PC-9 (cell line): ENCODE measurements at places on chromosomes 7 and 10. TPM values are rescaled to one million over a fixed set of nuclear protein-coding genes. Genes with fewer than 3 reads are reported as not detected.

- no peak within 1 kb of the TSS for H3K27ac ChIP-seq
- no peak for DNase-seq
- peak within 1 kb of the TSS; percentile 58 for H3K4me3 ChIP-seq
- H3K36me3 ChIP-seq = no peaks in the 10 kb centered on the region
- no peaks in the 10 kb centered on the region for H3K27me3 ChIP-seq
- peaks cover 4% of the 10 kb centered on the region; the same call in 1 of the 2 replicates for H3K4me1 ChIP-seq
These were observed at the start of gene SLC26A4 for GRCh38 chr7:107660381-107661080. Gene SLC26A4 (plus strand): TSS chr7:107660828. CDS start chr7:107661642, 814 bp downstream.

DNA sequence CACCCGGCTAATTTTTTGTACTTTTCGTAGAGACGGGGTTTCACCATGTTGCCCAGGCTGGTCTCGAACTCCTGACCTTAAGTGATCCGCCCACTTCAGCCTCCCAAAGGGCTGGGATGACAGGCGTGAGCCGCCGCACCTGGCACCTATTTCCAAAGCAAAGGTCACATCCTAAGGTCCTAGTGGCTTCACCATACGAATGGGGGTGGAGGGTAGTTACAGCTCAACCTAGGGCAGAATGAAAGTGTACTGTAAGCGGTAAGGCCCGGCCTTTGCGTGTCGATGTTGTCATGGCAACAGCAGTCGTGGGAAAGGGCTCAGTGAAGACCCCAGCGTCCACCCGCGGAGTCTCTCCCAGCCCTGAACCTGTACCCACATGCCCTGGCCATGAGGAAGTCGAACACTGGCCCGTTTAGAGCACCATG lies 1.6 kb upstream of the COX19 start:
- H3K27me3 ChIP-seq = no peaks in the 10 kb centered on the region
- peaks cover 18% of the 10 kb centered on the region; the same call in 1 of the 2 replicates for H3K4me1 ChIP-seq
- H3K4me3 ChIP-seq = no peak overlapping the region
- peaks cover 12% of the 10 kb centered on the region for H3K36me3 ChIP-seq
- DNase-seq = no peak
- H3K27ac ChIP-seq = no peak overlapping the region

- H3K27ac ChIP-seq = no peak overlapping the region
- no peak for DNase-seq
- no peaks in the 10 kb centered on the region for H3K27me3 ChIP-seq
- no peaks in the 10 kb centered on the region for H3K4me1 ChIP-seq
- H3K36me3 ChIP-seq = no peaks in the 10 kb centered on the region
These were observed 302.0 kb downstream of the TWIST1 start for GRCh38 chr7:18815261-18815960.

DNA sequence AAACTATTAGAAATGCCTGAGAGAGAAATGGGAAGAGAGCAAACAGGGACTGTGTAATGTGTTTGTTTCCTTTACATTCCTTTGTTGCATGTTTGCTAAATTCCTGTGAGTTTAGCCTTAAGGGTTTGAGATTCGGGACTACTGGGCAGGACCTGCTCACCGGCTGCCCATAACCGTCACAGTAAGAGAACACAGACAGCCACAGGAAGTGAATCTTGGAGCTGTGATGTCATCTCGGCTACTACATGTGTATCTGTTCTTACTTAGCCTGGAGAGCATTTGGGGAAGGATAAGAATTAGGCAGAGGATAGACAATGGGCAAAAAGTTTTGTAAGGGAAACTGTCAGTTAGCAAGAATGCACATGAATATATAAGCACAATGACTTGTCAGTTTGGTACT lies 485.1 kb upstream of the KLF6 start:
- no peak overlapping the region for H3K27ac ChIP-seq
- H3K36me3 ChIP-seq = no peaks in the 10 kb centered on the region
- DNase-seq = peak; percentile 36
- no peak overlapping the region for H3K4me3 ChIP-seq
- peaks cover 6% of the 10 kb centered on the region; the same call in 1 of the 2 replicates for H3K4me1 ChIP-seq
- no peaks in the 10 kb centered on the region for H3K27me3 ChIP-seq

DNA sequence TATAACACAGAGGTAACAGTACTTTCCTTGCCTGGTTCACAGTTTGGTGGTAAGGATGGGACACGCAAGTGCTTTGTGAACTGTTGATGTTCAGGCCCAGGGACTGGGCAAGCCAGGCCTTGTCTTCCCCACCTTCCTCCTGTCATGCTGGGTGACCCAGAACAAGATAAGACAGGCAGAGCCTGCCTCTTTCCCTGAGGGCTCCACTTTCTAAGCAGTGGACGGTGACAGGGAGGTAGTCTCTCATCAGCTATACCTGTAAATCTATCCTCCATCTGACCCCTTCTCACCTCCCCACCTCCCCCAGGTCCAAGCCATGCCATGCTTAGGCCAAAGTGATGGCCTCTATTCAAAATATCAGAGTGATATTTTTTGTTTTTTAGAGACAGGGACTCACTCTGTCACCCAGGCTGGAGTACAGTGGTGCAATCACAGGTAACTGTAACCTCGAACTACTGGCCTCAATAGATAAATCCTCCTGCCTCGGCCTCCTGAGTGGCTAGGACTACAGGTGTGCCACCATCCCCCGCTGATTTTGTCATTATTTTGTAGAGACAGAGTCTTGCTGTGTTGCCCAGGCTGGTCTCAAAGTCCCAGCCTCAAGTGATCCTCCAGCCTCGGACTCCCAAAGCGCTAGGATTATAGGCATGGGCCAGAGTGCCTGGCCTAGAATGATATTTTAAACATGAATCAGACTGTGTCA lies 42.8 kb downstream of the PDLIM1 start:
- DNase-seq = no peak
- no peaks in the 10 kb centered on the region for H3K36me3 ChIP-seq
- no peaks in the 10 kb centered on the region for H3K27me3 ChIP-seq
- no peak overlapping the region for H3K4me3 ChIP-seq

GRCh38 chr10:13219685-13220670 lies 14.2 kb downstream of the UCMA start:
- H3K36me3 ChIP-seq = no peaks in the 10 kb centered on the region
- H3K4me3 ChIP-seq = no peak overlapping the region
- H3K4me1 ChIP-seq = no peaks in the 10 kb centered on the region
- no peak overlapping the region for H3K27ac ChIP-seq

- 0 out of 2 replicates have a peak, but pooled peaks cover 6% of the 10 kb centered on the region for H3K36me3 ChIP-seq
- no peak overlapping the region for H3K4me3 ChIP-seq
- DNase-seq = no peak
- H3K4me1 ChIP-seq = peaks cover 48% of the 10 kb centered on the region
- H3K27me3 ChIP-seq = no peaks in the 10 kb centered on the region
These were observed 77.0 kb downstream of the OSBPL3 start for GRCh38 chr7:24902931-24903330.

DNA sequence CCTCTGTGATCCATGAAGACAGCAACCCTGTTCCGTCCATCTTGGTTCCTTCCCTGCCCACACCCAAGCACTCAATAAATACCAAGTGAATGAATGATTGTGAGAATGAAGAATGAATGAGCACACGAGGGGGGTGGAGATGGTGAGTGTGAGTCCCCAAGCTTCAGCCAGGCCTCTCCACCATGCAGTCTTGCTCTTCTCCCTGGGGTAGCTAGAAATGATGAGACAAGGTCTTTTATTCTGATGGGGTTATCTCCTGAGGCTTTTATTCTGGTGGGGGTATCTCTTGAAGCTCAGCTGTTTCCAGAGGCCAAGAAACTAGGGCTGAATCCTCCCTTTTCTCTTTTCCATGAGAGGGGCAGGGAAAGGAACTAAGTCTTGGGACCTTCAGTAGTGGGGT lies 57.0 kb downstream of the ELFN1 start:
- no peaks in the 10 kb centered on the region for H3K4me1 ChIP-seq
- no peak overlapping the region for H3K4me3 ChIP-seq
- no peak overlapping the region for H3K27ac ChIP-seq
- peaks cover 83% of the 10 kb centered on the region for H3K27me3 ChIP-seq
- no peak for DNase-seq
- no peaks in the 10 kb centered on the region for H3K36me3 ChIP-seq

DNA sequence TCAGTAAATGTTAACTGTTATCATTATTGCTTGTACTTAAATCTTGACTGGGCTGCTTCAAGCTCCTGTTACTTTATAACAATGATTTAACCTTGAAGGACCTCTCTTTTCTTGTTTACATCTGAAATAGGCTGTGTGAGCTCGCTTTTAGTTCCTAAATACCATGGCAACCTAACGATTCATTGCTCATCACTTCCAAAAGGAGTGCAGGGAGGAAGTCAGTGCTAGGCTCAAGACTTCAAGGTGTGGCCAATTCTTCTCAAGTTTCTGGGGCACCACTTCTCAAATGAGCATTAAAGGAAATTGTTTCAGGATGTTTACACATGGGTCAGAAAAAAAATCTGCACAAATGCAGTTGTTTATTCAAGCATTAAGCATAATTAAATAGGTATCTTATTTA lies 284.2 kb downstream of the MTERF1 start:
- H3K27me3 ChIP-seq = no peaks in the 10 kb centered on the region
- H3K4me1 ChIP-seq = no peaks in the 10 kb centered on the region
- H3K36me3 ChIP-seq = no peaks in the 10 kb centered on the region
- no peak for DNase-seq
- H3K4me3 ChIP-seq = no peak overlapping the region

GRCh38 chr7:11895337-11895736 lies 63.3 kb upstream of the THSD7A start:
- no peaks in the 10 kb centered on the region for H3K27me3 ChIP-seq
- no peak overlapping the region for H3K27ac ChIP-seq
- no peaks in the 10 kb centered on the region for H3K36me3 ChIP-seq
- no peak for DNase-seq
- H3K4me3 ChIP-seq = no peak overlapping the region

- H3K27me3 ChIP-seq = 0 out of 2 replicates have a peak, but pooled peaks cover 11% of the 10 kb centered on the region
- peak overlapping the region; percentile 68 for H3K27ac ChIP-seq
- H3K36me3 ChIP-seq = no peaks in the 10 kb centered on the region
- DNase-seq = peak; percentile 89
- H3K4me1 ChIP-seq = peaks cover 31% of the 10 kb centered on the region
These were observed 5.1 kb downstream of the KEL start for GRCh38 chr7:142956951-142957623.

DNA sequence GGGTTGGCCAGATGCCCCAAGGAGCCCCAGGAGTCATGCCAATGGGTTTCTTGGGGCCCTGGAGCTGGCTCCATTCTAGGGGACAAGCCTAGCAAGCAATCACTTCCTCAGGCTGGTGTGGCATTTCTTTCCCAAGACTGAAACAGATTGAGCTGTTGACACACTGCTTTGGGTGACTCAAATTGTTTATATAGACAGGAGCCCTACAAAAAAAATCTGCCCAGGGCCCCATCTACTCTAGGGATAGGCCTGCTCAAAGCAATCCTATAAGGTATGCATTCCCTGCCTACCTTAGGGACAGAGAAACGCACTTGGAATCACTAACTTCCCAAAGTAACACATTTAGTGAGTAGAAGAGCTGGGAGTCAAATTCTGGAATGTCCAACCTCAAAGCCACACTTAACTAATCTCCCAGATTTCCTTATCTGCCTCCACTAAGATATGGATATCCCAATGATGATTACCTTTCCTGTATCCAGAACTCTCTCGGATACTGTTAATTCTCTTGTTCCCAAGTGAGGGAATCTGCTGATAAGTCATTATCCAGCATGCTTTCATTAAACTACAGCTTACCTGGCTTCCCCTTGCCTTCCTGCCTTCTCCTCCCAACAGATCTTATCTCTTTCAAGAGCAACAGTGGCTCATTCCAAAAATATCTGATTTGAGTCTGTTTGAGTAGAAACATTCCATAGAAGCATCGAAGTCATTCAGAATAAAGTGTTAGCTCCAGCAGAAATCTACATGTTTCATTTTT lies 3.1 kb downstream of the ABLIM1 start:
- H3K4me1 ChIP-seq = peaks cover 32% of the 10 kb centered on the region
- H3K27me3 ChIP-seq = no peaks in the 10 kb centered on the region
- H3K4me3 ChIP-seq = no peak overlapping the region
- no peaks in the 10 kb centered on the region for H3K36me3 ChIP-seq
- peak; percentile 90 for DNase-seq

- no peak overlapping the region for H3K4me3 ChIP-seq
- H3K27ac ChIP-seq = no peak overlapping the region
- H3K27me3 ChIP-seq = no peaks in the 10 kb centered on the region
These were observed 84.9 kb downstream of the NAMPT start for GRCh38 chr7:106199813-106200364.

GRCh38 chr10:52136921-52137320 lies 177.2 kb upstream of the DKK1 start:
- H3K4me3 ChIP-seq = no peak overlapping the region
- no peaks in the 10 kb centered on the region for H3K27me3 ChIP-seq
- H3K27ac ChIP-seq = no peak overlapping the region
- H3K4me1 ChIP-seq = no peaks in the 10 kb centered on the region

DNA sequence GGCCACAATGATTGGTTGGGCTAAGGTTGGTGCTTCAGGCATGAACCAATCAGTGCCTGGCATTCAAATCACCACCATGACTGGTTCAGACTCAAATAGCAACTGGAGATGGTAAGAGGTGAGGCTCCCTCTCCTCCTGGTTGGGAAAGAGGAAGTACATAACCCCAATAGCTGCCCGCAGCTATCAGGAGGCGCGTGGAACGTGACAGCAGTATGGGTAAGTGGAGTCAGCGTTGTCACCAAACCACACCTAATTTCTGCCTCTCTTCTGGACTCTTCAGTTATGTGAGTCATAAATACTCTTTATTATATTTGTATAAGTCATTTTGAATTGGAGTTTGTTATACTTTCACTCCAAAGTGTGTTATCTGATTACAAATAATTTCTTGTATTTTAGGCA lies 17.9 kb upstream of the ITGA8 start:
- no peak for DNase-seq
- peaks cover 37% of the 10 kb centered on the region for H3K27me3 ChIP-seq
- H3K36me3 ChIP-seq = no peaks in the 10 kb centered on the region
- H3K4me1 ChIP-seq = no peaks in the 10 kb centered on the region

DNA sequence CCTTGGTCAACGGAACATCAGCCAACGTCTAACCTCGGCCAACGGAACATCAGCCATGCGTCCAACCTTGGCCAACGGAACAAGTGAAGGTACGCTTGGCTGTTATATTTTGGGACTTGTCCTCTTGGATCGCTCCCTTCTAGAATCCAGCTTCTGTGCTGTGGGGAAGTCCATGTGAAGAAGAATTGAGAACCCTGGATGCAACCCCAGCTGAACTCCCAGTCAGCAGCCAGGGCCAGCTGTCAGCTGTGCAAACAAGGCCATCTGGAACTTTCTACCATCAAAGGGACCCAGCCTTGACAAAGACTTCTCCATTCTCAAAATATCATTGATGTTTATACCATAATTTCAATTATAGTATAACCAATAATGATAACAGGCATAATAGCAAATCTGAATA lies 43.3 kb upstream of the ITGA8 start:
- H3K4me3 ChIP-seq = no peak overlapping the region
- peaks cover 11% of the 10 kb centered on the region; the same call in 1 of the 2 replicates for H3K27me3 ChIP-seq
- no peak overlapping the region for H3K27ac ChIP-seq
- DNase-seq = no peak

- no peaks in the 10 kb centered on the region for H3K36me3 ChIP-seq
- no peak overlapping the region for H3K27ac ChIP-seq
- H3K4me1 ChIP-seq = no peaks in the 10 kb centered on the region
- no peak overlapping the region for H3K4me3 ChIP-seq
These were observed 83.5 kb downstream of the ZMYND11 start for GRCh38 chr10:218798-219197.

Gene NDUFB2
- 180 and 199 TPM in 2 replicates for total RNA-seq

Gene ARMH3
- total RNA-seq = 12.0 and 12.8 TPM in 2 replicates

Gene LEP
- not detected in 2 replicates for total RNA-seq

Gene PIP
- not detected in 2 replicates for total RNA-seq

Gene PTPRE
- total RNA-seq = 7.9 TPM in 2 replicates

Gene PRF1
- not detected in 2 replicates for total RNA-seq
